Stimulated activated CD4-positive, alpha-beta T cell treated with anti-CD3 and anti-CD28 coated beads, Interleukin-1b, Interleukin-23, amount 100 ng/mL, for 4 hours (primary cell): ENCODE measurements at places on chromosomes 1 and 21.

- DNase-seq: no peak
Measured at GRCh38 chr1:109350655-109351054, 43.8 kb upstream of the MYBPHL start.

DNA sequence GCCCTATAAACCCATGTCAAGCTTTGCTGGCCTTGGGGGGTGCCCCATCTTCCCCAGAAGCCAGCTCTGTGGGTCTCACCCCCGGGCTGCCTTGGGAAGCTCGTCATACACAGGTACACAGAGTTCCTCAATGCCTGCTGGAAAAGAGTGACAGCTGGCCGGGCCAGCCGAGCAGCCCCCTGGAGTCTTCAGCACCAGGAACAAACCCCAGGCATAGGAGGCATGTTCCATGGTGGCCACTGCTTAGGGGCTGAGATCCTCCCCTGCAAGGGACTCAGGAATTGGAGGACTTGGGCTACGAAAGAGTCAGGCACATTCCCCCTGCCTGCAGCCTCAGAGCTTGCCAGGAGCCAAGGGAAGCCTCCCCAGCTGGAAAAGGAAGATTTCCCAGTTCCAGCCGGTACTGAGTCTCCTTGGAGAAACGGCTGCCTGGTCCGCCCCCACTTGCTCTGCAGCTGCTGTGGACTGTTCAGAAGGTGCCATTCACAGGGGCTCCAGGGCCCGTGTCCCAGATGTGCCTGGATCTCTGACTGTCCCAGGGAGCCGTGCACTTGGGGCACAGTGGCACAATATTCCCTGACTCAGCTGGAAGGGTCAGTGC is 89.5 kb downstream of the STUM start:
- no peak for DNase-seq

DNA sequence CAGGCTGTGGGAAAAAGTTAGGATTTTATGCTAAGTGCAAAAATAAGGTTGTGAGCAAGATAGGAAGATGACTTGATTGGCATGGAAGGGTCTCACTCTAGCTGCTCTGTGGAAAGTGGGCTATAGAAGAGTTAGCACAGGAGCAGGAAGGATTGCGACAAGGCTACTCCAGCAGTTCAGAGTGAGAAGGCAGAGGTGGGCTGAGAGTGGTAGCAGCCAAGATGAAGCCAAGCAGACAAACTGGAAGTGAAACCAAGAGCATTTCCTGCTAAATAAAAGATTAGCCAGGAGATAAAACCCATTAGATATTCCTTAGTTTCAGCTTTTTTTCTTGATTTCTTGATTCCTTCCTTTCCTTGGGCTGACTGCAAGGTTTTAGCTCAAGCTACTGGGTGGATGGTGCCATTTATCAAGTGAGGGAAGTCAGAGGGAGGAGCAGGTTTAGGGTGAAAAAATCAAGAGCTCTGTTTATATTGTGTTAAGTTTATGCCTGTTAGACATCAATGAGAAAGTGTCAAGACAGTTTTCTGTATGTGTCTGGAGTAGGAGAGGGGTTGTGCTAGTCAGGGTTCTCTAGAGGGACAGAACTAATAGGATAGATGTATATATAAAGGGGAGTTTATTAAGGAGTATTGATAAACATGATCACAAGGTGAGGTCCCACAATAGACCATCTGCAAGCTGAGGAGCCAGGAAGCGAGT is 33.1 kb upstream of the ZNF644 start:
- no peak for DNase-seq

DNA sequence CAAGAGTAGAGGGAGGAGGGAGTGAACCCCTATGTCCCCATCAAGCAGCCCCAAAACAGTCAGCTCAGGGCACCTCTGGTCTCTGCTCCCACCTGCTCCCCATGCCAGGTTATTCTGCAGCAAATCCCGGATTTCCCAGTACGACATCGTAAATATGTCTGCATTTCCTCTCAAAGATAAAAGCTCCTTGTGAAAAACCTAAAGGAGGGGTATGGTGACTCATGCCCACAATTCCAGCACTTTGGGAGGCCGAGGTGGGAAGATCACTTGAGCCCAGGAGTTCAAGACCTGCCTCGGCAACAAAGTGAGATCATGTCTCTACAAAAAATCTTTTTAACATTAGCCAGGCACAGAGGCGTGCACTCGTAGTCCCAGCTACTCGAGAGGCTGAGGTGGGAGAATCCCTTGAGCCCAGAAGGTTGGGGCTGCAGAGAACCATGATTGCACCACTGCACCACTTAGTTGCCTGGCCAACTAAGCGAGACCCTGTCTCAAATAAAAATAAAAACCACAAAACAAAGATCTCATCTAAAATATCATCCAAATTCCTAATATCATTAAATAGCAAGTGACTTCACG is 7.1 kb downstream of the ACOT7 start:
- DNase-seq: no peak

DNA sequence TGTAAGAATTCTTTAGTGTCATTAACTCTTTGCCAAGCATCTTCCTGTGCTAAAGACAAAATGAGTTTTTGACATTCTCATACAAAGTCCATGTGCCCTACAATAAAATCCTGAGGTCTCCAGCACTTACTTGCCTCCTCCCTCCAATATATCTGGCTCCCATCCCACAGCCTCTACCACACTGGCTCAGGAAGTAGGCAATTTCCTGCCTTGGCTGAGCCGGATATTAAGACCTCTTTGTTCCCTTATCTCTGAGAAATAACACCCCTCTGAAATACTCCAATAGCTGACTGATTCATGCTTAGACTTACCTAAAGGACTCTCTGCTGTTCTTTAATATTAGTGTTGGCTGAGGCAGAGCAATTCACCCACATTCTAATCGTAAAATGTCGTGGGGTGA is 37.6 kb upstream of the GORAB start:
- no peak for DNase-seq

- DNase-seq: no peak
Measured at GRCh38 chr1:228555074-228555994, 68.2 kb downstream of the RNF187 start.
